ENCODE measurements at places on chromosomes 12 and 14.

GRCh38 chr14:89787525-89787924 is 167.0 kb downstream of the EFCAB11 start:
- DNase-seq, result no peak

DNA sequence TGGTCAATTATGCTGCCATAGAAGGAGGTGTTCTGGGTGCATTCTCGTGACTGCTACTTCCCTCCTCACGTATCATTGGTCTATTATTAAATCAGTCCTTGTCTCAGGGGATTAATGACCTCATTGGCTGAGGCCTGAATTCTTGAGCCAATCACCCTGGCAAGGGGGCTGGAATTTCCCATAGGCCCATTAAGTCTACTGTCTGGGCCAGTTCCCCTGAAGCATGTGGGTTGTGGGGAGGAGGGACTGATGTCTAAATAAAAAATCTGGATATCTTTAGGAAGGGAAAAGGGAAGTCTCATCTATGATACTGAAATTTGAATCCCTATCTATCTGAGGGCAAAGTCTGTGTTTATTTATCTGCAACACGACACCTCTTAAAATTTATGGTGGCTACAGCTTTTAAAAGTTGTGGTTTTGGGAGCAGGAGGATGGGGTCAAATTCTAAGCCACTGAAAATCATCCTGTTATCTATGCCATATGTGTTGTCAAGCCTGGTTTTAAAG is 71.9 kb downstream of the DYRK2 start:
- DNase-seq, result no peak

GRCh38 chr12:3571323-3571722 is 80.3 kb downstream of the PRMT8 start:
- DNase-seq, result no peak

DNA sequence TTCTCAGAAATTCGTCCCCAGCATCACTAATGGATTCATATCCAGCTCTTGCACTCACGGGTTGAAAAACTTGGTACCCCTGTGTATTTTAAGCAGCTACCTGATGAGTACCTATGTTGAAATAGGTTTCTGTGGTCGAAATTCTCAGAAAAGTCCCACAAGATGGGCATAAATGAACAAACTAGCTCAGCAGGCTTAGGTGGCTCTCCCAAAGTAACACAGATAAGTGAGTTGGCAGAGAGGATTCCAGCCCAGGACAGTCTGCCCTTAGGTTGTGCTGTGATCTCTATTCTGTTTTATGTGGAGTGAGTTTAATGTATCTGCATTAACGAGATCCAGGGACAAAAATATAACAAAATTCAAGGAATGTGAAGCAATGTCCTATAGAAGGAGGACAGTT is 92.3 kb downstream of the RGS6 start:
- no peak for DNase-seq

DNA sequence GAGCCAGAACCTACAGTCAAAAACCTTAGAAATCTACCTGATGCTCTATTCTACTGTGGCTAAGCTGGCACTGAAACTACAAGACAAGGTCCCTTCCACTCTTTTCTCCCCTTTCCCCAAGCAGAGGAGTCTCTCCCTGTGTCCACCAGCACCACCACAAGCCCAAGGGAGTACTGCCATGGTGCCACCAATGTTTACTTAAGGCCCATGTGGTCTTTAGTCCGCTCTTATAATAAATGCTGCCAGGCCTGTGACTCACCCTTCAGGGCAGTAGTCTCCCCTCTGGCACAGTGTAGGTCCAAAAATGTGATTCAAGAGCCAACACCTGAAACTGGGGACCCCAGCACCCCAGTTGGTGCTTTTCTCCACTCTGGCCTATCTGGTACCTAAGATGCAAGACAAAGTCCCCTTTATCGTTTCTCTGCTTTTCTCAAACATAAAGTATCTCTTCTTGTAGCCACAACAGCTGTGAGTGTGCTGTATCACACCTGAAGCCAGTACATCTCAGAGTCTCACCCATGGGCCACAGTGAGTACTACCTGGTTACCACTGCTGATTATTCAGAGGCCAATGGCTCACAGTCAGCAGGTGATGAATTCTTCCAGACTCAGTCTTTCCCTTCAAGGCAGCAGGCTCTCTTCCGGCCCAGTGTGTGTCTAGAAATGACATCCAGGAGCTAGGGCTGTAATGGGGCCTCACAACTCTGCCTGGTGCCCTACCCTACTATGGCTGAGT is 29.3 kb downstream of the SLC38A2 start:
- no peak for DNase-seq

DNA sequence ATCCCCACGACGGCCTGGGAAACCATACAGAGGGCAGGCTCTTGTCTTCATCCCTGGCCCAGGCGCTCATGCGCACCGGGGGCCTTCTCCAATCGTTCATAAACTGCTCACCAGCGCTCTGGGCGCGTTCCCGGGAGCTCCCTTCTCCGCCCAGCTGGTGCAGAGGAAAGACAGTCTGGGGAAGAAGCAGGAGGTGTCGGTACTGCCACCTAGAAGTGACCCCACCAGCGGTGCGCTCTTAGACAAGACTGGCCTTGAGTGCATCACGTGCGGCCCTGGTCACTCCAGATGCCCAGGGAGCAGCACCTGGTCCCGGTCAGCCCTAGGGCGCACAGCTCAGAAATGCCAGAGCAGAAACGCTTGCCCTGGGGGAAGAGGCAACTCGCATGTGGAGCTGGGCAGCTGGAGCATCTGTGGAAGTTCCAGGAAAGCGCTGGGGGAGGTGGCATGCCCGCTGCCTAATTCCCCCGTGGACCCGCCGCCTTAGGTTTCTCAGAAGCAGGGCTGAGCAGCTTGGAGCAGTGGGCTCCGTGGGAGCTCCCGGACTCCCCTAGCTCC is 2.5 kb downstream of the GSC start:
- no peak for DNase-seq

GRCh38 chr12:89993632-89994031 is 285.0 kb upstream of the ATP2B1 start:
- DNase-seq, result no peak

DNA sequence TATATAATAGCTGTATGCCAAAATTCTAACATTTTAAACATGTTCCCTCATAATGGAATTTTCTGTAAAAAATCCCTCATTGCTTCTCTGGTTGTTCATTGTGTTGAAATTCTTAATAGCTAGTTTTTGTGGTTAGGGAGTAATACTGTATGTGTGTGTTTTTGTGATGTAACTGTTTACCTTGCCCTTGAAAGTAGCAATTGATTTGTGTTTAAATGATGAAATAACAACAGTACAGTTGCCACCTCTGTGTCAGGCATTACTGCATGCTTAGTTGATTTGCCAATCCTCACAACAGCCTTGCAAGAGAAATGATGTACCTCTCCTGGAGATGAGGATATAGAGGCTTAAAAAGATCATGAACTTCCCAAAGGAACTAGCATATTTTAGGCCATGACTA is 94.9 kb downstream of the DAAM1 start:
- DNase-seq, result no peak

- no peak for DNase-seq
These were observed 56.2 kb downstream of the CCNK start for GRCh38 chr14:99537399-99537798.

- no peak for DNase-seq
These were observed 146.7 kb downstream of the DYRK2 start for GRCh38 chr12:67795236-67795635.

DNA sequence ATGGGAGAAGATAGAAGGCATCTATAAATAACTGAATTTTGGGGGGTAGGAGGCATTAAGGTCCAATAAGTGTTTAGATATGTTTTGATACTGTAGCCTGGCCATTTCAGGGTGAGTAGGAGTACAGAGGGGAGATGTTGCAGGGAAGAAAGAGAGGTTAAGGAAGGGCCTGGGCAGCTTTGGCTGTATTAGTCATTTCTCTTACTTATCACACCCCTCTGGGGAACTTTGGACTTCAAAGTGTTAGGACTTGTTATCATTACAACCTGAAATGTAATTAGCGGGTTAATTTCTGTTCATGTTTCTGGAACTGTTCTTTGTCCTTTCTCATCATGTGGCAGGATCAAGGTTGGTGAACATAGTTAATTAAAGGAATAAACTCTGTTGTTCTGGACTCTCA is 40.3 kb downstream of the SUSD6 start:
- DNase-seq, result no peak

DNA sequence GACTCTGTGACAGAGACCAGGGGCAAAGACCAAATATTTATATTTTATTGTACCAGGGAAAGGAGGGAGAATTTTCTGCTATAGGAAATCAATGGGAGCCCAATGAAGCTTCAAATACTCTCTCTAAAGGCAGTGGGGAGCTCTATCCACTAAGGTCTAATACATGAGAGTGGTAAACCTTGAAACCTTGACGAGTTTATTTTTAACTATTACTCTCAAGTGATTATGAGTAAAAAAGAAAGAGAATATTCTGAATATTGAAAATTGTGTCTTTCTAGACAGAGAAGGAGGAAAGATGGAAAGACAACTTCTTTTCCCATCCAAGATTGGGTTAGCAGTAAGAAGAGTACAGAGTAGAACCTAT is 1722.1 kb upstream of the SEL1L start:
- no peak for DNase-seq

DNA sequence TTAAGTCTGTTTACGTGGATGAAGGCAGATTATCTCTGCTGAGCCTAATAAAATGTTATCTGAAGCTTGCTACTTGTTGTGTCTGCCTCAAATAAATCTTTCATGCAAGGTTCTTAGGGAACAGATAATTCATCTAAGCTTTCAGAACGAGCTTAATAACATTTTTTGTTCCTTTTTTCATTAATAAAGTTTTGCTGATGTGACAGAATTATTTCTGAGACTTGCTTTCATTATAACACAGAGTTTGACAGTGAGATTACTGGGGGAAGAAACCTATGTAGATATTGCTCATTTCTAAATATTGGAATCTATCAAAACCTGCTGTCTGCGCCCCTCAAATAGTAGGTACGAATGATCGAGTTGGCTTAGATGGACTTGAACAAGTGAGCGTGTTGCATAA is 948.7 kb upstream of the SEL1L start:
- DNase-seq, result no peak

- no peak for DNase-seq
These were observed 9.4 kb downstream of the ARID4A start for GRCh38 chr14:58307597-58308316.

GRCh38 chr14:74360163-74360562 is 11.9 kb downstream of the VRTN start:
- DNase-seq, result no peak

GRCh38 chr12:61915420-61915819 is 344.8 kb upstream of the USP15 start:
- DNase-seq, result no peak

DNA sequence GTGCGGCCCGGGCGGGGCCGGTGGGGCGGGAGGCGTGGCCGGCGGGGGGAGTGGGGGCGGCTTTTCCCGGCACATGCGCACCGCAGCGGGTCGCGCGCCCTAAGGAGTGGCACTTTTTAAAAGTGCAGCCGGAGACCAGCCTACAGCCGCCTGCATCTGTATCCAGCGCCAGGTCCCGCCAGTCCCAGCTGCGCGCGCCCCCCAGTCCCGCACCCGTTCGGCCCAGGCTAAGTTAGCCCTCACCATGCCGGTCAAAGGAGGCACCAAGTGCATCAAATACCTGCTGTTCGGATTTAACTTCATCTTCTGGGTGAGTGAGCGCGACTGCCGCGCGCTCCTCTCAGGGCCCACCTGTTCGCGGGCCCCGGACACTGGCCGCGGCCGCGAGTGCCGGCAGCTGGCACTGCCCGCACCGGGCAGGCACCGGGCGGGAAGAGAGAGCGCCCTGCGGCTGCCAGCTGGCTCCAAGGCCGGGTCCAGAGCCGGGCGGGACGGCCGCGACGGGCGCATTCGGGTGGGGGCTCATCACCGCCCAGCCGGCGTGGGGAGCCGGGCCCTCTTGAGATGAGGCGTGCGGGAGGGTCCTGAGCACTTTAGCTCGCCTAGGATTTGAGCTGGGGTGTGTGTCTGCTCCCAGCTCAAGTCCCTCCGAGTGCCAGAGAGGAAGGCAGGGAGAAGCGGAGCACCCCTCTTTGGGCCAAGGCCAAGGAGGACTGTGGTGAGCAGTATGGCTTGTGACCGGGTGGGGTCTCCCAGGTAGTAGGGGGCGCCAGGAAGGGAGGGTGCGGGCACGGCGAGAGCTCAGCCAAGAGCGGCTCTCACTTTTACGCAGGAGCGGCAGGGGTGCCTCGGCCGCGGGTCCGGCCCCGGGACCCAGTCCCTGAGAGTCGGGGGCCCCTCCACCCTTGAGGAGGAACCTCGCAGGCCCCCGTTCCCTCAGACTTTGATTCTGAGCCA is at the start of gene CD9:
Gene CD9 (plus strand): TSS at position 145 of the 957 bp plus-strand sequence. CDS start 100 bp downstream, at position 245.
- DNase-seq, result no peak

- DNase-seq, result no peak
These were observed 192.4 kb downstream of the PELI2 start for GRCh38 chr14:56310643-56311042.

- DNase-seq, result no peak
These were observed 140.3 kb upstream of the SEL1L start for GRCh38 chr14:81673930-81674329.

Measured in GM12891 (cell line).